Caco-2 (cell line): ENCODE measurements at places on chromosomes 1 and 21.

DNA sequence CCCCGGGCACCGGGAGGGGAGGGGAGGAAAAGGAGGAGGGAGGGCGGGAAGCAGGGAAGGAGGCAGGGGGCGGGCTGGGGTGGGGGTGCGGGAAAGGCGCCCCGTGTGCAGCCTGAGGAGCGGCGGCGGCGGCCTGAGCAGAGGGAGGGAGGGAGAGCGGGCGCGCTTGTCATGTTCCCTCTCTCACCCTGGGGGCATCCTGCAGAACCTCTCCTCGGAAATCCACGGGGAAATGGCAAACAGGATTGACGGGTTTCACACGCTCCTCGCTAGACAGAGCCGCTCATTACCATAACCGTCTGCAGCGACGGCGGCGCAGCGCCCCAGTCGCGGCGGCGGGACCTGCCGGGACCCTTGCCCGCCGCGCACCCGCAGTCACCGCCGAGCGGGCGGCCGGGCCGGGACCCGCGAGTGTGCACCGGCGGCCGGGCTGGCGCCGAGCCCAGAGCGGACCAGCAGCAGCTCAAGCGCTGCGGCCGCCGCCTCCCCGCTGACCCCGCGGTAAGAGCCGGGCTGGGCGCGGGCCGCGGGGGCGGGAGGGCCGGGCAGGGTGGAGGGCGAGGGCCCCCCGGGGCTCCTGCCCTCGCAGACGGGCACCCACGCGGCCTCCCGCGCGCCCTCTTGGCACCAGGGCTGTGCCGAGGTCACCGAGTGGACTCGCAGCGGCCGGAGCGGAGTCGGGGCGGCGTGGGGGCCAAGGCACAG is at the start of gene SERTAD4:
TSS of gene SERTAD4 (plus strand) at position 286 of the 705 bp plus-strand sequence. CDS start 5,165 bp downstream, outside the sequence.
- DNase-seq: peak; percentile 74

DNA sequence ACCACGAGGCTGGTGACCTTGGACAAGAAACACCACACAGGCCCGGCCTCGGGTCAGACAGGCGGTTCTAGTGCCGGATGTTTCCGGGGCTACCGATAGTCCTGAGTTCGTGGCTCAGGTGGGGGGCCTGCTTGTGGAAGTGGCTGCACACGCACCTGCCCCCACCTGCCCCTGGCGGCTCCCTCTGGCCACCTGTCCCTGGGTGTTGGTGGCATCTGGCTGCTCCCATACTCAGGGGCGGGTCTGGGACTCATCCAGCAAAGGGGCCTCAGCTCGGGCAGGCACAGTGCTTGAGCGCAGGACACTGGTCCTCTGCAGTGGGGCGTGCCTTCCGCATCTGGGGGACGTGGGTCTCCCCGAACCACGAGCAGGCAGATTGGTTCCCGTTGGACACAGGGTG is 33.6 kb downstream of the TP73 start:
- DNase-seq: no peak

- DNase-seq: peak; percentile 87
Observed at GRCh38 chr1:26530895-26531598, 1.5 kb downstream of the RPS6KA1 start.

GRCh38 chr1:1678581-1679380 is 13.8 kb downstream of the SLC35E2B start:
- no peak for DNase-seq

DNA sequence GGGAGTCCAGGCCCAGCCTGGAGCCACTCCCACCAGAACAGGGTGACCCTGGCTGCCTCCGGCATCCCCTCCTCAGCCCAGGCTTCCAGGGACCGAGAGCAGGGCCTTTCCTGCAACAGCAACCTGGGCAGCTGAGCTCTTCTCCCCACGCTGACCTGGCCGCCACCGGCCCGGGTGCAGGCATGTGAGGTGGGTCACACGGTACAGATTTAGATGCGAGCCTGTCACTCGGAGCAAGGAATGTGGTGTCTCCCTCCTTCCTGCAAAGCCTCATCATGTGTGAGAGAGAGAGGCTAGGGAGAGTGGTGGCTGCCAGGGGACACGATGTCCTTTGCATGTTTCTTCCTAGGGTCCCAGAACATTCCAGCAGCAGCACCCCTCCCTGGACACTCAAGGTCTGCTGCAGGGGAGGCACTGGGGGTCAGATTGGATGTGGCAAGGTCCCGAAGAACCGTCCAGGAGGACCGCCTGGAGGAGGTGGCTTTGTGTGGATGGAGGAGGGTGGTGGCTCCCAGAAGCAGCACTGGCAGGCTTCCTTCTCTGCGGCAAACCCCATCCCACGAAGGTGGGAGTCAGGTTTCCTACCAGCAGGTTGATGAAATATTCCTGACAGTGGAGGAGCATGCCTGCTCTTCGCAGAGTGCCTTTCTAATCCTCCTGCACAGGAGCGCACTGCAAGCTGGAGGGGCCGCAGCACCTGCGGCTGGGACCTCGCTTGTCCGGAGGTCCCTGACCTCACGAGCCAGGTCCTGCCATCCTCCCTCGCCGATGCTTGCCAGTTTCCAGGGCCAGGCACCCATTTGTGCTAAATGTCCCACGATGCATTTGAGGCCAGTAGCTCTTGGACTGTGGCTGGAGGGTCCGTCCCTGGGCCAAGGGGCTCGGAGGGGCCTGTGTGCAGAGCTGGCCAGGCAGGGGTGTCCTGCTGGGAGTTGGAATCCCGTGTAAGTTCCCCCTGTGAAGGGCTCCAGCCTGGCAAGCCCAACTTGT is 68.4 kb downstream of the PRDM16 start:
- no peak for DNase-seq

- DNase-seq: peak; percentile 57
Observed at GRCh38 chr1:26409191-26409807, 1.3 kb upstream of the LIN28A start.

- no peak for DNase-seq
Observed at GRCh38 chr1:42449256-42449655, 6.6 kb downstream of the ZMYND12 start.

DNA sequence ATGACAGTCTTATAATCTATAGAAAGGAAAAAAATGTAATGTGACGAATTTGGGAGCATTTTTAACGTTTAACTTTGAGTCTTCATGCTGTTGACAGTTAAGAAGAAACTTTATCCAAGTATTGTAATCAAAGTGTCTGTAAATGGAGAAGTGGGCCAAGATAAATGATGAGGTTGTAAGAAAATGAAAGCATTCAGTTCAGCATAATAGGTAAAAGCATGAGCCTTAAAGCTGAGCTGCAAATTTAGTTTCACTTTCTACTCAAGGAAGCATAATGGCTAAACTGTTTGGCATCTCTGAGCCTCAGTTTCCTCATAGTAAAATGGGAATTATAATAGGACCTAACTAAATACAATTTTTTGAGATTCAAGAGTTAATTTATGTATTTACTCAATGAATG is 1554.8 kb downstream of the KCNT2 start:
- no peak for DNase-seq

DNA sequence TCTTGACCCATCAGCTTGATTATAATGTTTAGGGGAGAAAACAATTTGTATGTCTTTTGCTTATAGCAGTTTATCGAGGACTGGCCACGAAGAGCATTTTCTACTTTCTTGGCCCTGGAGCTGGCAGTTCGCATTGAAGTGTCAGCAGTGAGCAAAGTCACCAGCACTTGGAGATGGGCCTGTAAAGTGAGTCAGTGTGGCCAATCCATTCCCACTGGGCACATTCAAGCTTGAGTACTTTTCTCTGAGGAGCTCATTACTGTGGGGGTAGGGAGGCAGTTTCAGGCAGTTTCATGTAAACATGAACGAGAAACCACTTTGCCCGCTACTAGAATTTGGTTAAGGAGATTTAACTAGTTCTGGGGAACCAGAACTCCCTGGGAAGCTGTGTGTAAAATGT is 164.8 kb downstream of the PRDM2 start:
- DNase-seq: no peak

- DNase-seq: no peak
Observed at GRCh38 chr1:204414016-204414415, 2.4 kb upstream of the PPP1R15B start.

- no peak for DNase-seq
Observed at GRCh38 chr1:14010476-14010875, 310.5 kb downstream of the PRDM2 start.

DNA sequence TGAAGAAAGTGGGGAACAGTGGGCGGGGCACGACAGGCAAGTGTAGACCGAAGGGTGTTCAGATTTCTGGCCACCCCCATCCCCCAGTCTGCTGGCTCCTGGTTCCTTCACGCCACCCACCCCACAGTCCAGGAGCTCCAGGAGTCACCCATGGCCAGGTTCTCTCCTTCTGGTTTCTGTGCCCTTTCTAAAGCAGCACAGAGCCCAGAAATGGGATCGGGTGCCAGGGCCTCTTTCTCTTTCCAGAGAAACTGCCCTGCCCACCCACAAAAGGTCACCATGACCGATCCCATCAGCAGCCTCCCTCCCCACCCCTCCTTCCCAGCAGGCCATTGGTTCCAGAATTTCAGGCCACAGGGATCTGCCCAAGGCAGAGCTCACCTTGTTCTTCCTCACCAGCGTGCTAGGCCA is 3.2 kb upstream of the CELSR2 start:
- DNase-seq: no peak

DNA sequence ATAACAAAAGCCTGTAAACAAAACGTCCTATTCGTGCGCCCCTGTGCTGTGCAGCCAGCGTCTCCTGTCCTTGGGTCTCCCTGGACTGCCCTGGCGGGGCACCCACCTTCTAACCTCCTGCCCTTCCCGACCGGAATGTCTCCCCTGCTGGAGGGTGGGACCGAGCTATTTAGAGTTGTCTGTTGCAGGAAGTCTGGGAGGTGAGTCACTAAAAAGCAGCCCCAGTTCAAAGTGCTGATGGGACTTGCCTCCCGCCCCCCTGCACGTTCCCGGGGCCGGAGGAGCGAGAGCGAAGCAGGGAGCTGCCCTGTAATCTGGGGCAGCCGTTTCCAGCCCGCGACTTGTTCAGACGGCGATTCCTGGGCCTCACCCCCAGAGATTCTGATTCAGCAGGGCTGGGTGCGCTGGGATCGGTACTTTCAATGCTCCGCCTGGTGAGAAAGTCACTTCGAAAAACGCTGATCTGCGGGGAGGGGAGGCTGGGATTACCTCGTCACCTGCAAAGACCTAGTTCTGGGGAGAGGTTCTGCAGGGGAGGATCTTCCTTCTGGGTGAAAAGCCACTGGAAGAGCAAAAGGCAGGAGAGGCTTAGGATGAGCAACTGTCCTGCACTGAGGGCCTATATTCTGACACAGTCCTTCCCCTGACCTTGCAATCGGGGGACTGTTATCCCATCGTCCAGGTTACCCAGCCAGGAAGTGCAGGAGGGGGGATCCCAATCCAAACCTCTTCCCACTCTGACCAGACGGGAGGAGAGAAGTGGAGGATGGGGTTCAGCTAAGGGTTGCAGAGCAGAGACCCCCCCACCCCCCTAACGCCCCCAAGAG is 1.2 kb upstream of the DHRS3 start:
- DNase-seq: peak; percentile 82

- no peak for DNase-seq
Observed at GRCh38 chr1:207808911-207809555, 57.2 kb downstream of the CD46 start.

DNA sequence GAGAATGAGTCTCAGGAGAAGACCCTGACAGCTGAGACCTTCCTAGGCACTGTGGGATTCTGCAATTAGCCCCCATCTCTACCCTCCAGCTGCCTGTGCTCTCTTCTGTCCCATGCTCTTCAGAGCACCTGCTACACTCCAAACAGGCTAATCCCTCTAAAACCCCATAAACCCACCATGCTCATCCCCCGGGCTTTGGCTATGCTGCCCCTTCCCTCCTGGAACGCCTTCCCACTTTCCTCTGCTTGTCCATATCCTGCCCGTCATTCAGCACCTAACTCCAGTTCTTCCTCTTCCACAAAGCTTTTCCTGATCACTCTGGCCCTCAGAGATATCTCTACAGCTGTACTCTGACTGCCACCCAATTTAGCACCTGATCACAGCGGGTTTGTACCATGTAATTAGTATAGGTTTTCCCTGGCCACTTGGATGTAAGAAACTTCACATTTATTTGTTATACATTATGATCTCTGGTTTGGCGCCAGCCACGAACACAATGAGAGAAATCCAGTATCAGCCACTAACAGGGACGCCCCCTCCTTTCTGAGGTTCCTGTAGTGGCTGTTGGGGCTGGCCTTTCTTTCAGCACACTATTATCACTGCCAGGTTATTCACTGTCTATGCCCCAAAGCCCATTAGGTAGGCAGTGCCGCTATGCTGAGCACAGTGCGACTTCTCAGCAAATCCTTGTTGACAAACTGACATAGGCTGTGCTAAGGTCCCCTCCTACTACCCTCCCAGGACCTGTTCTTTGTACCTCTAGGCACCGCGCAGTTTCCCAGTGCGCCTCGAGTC is 45.1 kb downstream of the CDC7 start:
- DNase-seq: no peak

DNA sequence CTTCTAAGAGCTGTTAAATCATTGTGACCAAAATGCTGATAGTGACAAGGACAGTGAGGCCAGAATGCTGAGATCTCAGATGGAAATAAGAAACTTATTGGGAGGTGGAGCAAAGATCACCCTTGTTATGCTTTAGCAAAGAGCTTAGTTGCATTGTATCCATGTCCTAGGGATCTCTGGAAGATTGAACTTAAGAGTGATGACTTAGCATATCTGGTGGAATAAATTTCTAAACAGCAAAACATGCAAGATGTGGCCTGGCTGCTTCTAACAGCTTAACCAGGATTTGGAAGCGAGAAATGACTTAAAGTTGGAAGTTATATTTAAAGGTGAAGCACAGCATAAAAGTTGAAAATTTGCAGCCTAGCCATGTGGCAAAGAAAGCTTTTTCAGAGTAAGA is 7.7 kb downstream of the NTMT2 start:
- no peak for DNase-seq

- no peak for DNase-seq
Observed at GRCh38 chr1:234253732-234254131, 119.5 kb upstream of the COA6 start.

GRCh38 chr1:31356427-31356826 is 16.4 kb downstream of the FABP3 start:
- DNase-seq: no peak

- DNase-seq: no peak
Observed at GRCh38 chr1:228297822-228298221, 90.0 kb downstream of the OBSCN start.
